Left lung (tissue), 14 donors: ENCODE measurements at places on chromosomes 1 and 21. TPM values are rescaled to one million over a fixed set of nuclear protein-coding genes. Genes with fewer than 3 reads are reported as not detected.

Gene LYPD8
- polyA plus RNA-seq = not detected

Gene LCE1D
- polyA plus RNA-seq = not detected

Gene DEDD
- 51.1 TPM for polyA plus RNA-seq

Gene S100A12
- 3.2 TPM for polyA plus RNA-seq

Gene AUNIP
- polyA plus RNA-seq = 2.4 TPM

- no peak for DNase-seq
Measured at GRCh38 chr1:109768820-109769219, 5.1 kb upstream of the EPS8L3 start.

Gene MIXL1
- polyA plus RNA-seq = 1.0 TPM

Gene LPAR3
- 3.7 TPM for polyA plus RNA-seq

- no peak for DNase-seq
Measured at GRCh38 chr21:44758141-44758561, 43.5 kb downstream of the UBE2G2 start.

- DNase-seq = no peak
Measured at GRCh38 chr1:67468066-67468718, 38.0 kb upstream of the SERBP1 start.

DNA sequence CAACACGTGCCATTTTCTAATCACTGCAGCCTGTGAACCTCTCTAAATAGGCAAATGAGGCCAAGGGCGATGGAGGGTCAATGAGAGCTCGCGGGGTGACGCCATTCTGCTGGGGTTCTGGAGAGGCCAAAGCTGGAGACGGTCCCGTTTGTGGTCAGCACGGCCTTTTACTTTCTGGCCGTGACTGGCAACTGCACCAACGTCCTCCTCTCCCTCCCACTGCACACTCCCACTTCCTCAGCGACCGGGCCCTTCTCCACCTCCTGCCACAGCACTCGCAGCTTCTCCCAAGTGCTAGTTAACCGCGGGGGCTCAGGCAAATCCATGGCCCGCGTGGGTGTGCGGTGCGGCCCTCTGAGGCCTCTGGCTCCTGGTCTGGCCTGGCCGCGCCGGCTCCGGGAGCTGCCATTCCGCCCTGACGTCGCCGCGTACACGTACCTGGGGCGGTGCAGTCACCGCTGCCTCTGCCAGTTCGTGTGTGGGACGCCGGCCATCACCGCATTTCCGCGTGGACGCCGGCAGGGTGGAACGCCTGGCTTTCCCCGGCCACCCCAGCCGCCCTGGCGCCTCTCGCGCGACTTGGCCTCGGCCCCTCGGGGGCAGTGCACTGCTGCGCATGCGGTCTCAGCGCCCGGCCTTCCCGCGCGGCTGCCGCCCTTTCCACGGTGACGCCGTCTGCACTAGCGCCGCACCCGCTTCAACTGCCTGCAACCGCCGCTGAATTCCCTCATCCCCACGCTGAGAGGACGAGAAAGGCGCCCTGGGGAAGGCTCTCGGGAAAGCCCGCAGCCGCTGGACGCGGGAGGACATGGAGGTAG, 18.2 kb downstream of the OR2C3 start:
- peak; percentile 84 for DNase-seq

DNA sequence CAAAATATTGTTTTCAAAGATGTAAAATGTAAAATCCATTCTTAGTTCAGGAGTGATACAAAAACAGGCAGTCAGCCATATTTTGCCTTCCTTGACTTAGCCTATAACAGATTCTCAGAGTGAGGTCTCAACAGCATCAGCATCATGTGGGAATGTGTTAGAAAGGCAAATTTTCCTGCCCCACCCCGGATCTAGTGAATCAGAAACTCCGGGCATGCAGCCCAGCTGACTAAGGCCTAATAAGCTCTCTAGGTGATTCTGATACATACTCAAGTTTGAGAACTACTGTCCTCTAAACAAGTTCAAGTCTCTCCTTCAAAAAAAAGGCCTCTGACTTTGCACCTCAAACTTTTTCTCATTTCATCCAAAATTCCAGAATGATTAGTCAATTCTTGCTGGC, 46.9 kb upstream of the PRRC2C start:
- no peak for DNase-seq

DNA sequence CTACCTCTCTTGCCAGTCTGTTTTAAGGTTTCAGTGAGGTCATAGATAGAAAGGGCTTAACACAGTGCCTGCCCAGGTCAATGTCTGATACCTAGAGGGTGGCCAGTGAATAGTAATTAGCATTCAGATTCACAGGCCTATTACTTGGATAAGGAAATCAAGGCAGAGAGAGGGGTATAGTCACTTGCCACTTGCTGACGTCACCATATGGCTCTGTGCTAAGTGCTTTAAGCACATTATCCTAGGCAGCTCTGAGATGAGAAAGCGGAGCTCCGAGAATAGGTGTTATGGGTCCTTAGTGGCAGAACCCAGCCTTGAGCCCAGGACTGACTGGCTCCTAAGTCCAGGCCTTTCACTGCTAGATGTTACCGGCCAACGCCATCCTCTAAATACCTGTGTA, 51.5 kb upstream of the DAB1 start:
- DNase-seq = no peak

DNA sequence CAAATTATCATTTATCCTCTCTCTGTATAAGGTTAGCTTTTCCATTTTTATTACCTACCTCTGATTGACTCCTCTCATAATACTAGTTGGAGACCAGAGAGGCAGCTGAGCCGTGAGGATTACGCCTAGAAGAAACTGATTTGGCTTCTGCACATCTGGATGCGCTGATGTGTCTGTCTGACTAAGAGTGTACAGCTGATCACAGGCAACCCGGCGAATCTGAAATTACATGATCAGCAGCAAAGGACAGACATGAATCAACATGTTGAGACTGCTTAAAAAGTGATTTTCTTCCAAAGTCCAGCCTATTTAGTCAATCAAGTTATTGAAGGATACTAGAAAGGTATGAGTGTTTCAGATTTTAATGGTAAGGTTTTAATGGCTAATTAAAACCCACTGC, 81.2 kb downstream of the PCSK9 start:
- no peak for DNase-seq

GRCh38 chr1:113875714-113876113, 4.2 kb upstream of the PTPN22 start:
- no peak for DNase-seq

DNA sequence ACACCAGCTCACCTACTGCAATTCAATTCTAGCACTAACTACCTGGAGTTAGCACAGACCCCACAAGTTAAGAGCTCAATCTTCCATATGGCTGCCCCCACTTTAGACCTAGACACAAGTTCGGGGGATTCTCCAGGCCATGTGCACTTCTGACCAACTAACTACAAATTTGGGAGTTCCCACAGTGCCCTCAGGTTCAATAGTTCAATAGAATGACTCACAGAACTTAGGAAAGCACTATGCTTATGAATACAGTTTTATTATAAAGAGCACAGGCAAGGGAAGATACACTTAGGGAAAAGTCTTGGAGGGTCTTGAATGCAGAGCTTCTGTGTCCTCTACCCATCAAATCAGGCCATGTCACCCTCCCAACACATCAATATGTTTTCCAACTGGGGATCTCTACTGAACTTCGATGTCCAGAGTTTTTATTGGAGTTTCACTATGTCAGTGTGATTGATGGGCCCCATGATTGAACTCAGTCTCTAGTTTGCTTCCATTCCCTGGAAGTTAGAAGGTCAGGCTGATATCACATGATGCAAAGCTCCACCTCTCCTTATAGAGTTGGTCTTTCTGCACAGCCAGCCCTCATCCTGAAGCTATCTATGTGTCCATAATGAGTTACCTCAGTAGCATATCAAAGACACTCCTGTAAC, 46.1 kb downstream of the RAVER2 start:
- DNase-seq = no peak
